T-helper 2 cell (primary cell): ENCODE measurements at places on chromosomes 1 and 21.

DNA sequence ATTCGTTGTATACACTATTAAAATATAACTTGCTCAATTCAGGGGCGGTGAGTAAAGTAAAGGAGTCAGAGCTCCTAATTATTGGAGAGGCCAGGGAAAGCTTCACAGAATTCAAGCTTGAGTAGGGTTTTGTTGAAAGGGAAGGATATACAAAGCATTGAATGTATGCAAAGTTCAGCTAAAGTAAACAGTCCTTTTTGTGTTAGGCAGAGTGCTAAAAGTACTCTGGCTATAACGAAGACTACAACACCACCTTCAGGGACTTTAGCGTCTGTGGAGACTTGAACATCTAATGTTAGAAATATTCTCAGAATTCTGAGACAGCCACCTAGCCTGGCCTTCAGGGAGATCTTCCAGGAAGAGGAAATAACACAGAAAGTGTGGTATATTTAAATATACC lies 1.1 kb downstream of the FALEC start:
- DNase-seq = peak; percentile 33

GRCh38 chr1:36303244-36303643 lies 2.9 kb upstream of the SH3D21 start:
- DNase-seq = no peak

DNA sequence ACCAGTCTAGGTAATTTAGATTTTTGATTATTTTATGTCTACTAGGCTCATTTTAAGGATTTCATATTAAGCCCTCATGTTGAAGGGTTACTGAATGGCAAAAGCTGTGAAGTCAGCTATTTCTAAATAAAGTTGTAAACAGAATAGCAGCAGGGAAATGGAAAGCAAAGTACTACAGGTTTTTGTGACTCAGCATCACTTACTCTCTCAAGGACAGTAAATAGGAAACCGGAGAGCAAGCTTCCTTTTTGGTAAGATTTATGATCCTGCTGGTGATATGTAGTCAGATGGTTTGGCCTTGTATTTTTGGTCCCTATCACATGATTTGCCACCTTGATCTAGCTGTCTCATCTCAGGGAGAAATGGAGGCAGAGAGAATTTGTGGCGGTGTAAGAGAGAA lies 226.0 kb downstream of the RPS6KC1 start:
- DNase-seq = no peak

GRCh38 chr1:18549906-18550305 lies 69.2 kb downstream of the KLHDC7A start:
- DNase-seq = no peak

DNA sequence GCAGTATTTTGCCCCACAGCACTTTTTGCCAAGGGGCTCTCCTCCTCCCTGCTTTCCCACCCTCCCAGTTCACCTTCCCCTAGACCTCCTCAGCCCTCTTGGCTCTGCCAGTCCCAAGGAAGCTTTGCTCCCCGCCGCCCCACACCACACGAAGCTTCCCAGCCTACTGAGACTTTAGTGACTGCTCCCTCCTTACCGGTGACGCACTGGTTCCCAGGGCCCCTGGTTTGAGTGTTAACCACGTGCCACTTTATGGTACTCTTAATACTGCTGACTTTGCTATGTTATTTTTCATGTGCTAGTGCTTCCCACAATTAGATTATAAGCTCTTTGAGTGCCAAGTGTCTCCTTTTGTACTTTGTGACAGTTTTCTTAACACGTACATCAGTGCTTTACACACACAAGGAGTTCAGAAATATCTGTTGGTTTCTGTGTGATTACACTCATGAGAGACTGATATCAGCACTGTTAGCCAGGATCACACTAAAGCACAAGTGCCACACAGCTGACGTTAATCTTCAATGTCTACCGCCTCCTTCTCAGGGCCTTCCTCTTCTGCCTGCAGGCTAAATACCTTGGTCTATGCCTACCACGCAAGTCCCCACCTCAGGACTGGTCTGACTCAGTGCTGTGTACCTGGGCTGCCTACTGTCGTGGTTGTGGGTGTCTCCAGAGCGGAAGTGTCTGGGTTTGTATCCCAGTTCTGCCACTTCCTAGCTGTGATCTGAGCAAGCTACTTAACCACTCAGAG lies 61.0 kb downstream of the DNTTIP2 start:
- peak; percentile 85 for DNase-seq

- no peak for DNase-seq
Measured at GRCh38 chr1:169896013-169896412, 2.3 kb upstream of the SCYL3 start.

DNA sequence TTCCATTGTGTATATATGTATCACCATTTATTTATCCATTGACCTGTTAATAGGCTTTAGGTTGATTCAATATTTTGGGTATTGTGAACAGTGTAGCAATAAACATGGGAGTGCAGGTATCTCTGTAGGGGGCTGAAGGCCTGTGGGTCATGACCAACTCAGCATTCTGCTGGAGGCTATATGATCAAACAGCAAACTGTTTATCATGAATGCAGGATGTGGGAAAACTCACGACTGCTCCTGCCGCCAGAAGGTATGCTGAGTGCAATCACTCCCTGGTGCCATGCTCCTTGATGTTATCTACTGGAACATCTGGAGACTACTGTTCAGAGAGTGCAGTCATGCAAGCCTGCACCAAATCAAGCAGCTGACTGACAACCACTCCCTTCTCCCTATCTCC lies 275.2 kb downstream of the COL11A1 start:
- DNase-seq = no peak

GRCh38 chr1:58886611-58887010 lies 102.8 kb upstream of the JUN start:
- DNase-seq = no peak

DNA sequence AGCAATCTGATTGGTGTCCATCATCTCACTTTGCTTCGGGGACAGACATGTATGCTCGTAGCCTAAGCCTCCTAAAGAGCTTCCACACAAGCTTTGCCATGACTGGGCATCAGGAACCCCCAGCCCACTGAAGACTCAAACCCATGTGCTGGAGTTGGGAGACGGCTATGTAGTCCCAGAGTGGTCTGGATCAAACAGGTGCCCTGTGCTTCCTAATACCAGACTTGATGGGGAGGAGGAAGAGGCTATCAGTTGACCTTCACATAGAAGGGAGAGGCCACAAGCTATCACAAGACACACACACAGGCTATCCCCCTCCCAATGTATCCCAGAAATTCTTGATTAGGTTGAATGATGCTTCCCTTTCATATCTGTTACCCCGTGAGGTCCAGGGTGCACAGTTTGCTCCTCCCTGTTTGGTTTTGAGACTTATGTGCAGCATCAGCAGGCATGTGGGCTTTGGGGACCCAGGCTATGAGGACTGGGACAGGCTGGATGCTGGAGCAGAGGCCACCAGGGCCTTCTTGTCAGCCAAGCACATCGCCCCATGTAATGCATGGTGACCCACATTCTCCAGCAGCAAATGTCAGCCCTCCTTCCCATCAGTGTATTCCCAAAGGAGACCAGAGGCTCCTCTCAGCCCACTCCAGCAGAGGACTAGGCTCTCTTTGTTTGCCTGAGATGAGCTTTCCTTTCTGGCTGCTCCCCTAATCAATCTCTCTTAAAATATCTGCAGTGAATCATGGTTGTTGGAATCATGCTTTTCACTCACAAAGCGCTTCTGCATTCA lies 159.8 kb downstream of the GRIK3 start:
- no peak for DNase-seq

DNA sequence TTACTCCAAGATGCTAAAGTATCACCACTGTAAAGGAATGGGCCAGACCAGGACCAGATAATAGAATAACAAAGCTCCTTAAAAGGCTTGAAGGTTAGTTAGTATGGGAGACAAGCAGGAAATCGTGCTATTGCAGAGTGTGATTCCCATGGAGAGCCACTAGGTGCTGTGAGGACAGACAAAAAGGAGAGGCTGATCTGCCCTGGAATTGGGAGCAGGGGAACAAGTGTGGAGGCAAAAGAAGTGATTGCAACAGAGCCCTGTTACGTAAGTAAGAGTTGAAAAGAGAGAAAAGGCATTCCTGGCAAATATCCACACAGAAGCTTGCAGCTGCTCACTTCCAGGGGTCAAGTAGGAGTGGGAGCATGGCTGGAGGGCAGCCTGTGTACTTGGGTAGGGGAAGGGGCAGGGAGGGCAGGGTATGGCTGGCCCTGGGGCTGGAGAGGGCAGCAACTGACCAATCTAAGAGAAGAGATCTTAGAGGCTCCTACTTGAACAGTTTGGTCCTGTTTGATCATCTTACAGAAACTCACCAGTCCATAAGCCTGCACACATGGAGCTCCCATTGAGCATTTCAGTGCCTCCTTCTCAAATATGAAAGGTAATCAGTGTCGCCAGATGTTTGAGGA lies 207.7 kb upstream of the GJB5 start:
- no peak for DNase-seq
